ENCODE measurements at places on chromosomes 12 and 14.

GRCh38 chr14:30180219-30180618 lies 252.6 kb upstream of the PRKD1 start:
- no peak for DNase-seq

DNA sequence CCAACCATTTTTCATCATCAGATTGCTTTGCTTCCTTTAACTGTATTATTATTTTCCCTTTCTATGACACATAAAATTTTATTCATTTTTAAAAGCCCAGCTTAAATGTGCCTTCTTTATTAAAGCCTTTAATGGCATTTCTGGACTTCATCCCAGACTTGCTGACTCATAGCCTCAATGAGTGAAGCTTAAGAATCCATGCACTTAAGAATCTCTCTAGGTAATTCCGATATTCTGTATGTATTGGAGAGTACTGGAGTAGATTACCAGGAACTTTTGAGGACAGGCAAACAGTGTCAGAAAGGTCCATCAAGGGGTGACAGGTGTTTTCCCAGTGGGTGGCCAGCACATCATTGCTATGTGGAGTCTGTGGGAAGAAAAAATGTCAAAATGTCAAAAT lies 107.9 kb downstream of the PTPRQ start:
- no peak for DNase-seq

DNA sequence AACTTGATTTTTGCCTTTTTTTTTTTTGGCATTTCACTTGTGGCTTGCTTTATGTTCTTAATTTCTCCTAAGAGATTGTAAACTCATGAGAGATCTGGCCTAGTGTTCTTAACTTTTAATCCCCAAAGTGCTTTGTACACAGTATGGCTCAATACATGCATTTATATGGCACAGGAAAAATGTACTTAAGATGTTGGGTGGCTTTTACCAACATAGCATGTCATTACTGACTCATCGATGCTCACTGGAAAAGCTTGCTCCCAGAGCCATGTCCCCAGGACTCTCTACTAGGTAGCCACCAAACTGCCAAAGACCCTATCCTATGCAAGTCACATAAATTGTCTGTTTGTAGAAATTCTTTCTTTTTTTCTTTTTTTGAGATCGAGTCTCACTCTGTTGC lies 13.1 kb upstream of the SMCO3 start:
- no peak for DNase-seq

DNA sequence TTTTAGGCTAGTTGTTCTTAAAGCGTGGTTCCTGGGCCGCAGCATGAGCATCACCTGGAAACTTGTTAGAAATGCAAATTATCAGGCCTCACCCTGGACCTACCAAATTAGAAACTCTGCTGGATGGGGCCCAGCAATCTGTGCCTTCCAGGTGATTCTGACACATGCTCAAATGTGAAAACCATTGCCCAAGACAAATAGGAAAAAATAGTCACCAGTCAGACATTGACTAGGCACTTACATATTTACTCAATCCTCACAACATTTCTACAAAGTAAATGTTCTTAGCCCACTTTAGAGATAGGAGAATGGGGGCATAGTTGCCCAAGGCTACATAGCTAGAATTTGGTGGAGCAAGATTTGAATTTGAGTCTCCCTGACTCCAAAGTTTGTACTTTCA lies 3.3 kb downstream of the CELA1 start:
- no peak for DNase-seq

DNA sequence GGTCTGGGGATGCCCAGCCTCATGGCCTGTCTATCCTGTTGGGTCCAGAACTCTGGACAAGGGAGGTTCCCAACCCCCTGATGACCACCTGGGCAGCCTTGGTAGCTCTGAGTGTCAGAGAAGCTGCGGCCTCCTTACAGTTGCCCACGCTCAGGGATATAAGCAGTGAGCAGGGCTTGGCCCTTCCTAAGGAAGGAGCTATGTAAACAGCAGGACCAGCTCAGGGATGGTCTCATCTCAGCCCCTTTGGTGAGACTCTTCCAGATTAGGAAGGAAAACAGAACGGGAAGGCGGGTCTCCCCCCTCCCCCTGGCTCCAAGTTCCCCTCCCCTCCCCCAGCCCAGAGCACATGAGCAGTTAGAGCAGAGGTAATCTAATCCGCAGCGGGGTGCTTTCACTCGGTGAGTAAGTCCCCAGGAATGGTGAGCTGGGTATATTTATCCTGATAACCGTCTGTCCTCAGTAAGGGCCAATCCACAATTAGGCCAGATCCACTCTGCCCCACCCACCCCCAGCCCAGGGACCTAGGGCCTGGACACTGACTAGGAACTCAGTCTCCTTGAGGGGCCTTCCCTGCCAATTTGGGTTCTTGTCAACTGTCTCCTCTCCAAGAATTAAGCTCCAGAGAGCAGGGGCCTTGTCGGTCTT lies 29.5 kb upstream of the RPLP0 start:
- peak; percentile 65 for DNase-seq

GRCh38 chr12:116310082-116310481 lies 32.6 kb upstream of the MED13L start:
- no peak for DNase-seq

GRCh38 chr12:122020795-122021192 lies 890 bp upstream of the BCL7A start:
- DNase-seq: no peak

DNA sequence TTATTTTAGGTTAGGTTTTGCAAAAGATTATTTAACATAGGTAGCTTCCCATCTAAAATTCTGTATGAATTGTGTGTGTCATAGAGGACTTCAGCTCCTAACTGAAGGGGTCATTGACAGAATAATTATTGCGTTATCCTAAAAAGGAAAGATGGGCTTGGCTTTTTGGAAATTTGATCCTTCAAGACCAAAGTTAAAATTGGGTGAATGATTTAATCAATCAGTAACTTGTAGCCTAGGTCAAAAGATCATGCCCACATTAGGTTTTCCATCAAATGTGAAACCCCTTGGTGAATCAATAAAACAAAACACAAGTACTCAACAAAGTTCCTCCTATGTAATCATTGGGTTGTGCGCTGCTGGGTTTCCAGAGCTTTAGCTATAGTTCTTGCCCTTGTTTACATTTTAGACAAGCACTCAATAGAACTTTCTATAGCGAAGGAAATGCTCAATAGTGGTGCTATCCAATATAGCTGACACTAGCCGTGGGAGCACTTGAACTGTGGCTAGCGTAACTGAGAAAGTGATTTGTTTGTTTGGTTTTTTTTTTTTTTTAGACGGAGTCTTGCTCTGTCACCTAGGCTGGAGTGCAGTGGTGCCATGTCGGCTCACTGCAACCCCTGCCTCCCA lies 37.6 kb upstream of the ARHGAP5 start:
- DNase-seq: no peak

DNA sequence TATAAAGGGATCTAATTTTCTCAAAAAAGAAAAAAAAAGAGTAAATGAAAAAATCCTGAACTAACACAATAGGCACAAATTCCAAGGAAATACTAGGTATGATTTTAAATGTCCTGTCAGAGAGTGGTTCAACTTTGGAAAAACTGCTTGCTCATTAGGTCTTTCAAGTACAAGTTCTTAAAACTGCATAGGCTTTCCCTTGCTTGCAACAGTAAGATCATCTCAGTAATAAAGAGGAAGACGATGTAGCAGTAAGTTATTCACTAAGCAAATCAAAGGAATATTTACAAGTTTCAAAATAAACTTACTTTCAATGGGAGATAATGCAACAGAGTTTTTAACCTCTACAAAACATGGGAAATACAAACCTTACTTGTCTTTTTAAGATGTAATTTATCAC lies 21.6 kb downstream of the CORO1C start:
- DNase-seq: no peak

- DNase-seq: no peak
These were observed 96.9 kb downstream of the VRK1 start for GRCh38 chr14:96893966-96894622.
